ENCODE measurements at places on chromosomes 5 and 9.

DNA sequence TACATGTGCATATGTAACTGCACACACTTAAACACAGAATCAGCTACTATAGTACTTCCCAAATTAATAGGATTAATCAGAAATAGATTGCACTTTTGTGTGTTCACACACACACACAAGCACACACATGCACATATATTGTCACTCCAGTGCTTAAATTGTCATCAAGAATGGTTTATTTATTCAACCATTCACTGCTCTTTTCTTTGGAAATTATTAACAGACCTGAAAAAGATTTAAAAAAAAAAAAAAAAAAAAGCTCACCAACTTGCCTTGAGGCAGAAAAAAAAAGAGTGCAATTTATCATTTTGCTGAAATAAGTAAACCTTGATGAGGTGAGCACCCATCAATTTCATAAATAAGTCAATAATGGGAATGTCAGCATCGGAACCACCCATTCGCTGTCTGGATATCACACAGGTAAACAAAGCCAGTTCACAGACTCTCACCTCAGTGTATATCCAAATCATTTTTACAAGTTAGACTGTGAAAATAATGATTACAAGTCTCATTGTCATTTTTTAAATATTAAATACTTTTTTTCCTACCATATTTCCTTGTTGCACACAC lies 562.8 kb downstream of the BNC2 start:
- DNase-seq: no peak

GRCh38 chr5:52856564-52856963 lies 68.8 kb downstream of the ITGA1 start:
- DNase-seq: no peak

- DNase-seq: no peak
Observed at GRCh38 chr5:180105827-180106312, 34.3 kb upstream of the RNF130 start.

- DNase-seq: peak; percentile 92
Observed at GRCh38 chr9:104747565-104748358, at the start of gene NIPSNAP3A. Gene NIPSNAP3A (plus strand): TSS chr9:104747683. CDS start chr9:104747793, 110 bp downstream.

DNA sequence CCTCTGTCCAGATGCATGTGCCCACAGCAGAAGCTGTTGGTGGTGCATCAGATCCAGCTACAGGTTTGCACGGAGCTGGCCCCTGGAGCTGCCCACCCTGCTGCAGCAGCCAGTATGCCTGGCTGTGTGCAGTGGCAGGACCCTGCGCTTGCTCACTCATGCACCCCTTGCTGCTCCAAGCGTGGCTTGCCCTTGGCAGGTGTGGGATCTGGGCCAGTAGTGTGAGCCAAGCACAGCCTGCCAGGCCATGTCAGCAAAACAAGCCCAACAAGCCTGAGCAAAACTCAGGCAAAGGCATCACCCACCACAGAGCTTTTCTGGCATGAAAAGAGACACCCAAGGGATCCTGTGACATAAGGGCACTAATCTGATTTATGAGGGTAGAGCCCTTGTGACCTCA lies 18.3 kb upstream of the ECPAS start:
- DNase-seq: no peak

- DNase-seq: no peak
Observed at GRCh38 chr9:132647355-132647754, 22.4 kb downstream of the DDX31 start.

GRCh38 chr5:126106029-126106428 lies 317.2 kb upstream of the GRAMD2B start:
- DNase-seq: no peak

- DNase-seq: no peak
Observed at GRCh38 chr5:158691631-158692255, 408.0 kb downstream of the EBF1 start.

DNA sequence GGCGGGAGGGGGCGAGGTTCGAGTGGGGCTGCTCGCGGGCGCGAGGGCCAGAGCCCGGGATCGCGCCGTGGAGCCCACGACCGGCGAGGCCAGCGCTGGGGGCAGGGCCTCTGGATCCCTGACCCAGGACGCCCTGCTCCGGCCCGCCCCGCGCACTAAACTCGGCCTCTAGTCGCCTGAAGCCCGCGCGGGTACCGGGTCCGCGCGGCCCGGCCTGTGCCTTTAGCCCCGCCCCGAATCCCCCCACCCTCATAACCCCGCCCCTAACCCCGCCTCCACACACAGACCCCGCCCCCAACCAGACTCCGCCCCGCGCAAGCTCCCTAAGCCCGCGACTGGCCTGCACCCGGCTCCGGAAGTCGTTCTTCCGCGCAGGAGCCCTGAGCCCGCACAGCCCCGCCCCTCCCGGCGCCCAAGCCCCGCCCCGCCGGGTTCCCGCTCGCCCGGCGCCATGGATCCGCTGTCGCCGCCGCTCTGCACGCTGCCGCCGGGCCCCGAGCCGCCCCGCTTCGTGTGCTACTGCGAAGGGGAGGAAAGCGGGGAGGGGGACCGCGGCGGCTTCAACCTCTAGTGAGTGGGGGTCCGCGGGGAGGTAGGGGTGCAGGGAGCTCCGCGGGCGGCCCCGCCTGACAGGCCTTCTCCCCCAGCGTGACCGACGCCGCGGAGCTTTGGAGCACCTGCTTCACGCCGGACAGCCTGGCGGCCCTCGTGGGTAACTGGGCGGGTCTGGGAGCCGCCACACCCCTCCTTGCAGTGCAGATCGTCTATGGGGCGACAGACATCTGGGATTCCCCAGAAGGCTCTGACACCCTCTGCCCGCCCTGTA lies at the start of gene PAXX:
Gene PAXX, plus strand, starts transcription at position 430 of the 826 bp plus-strand sequence. Its CDS starts 22 bp downstream, at position 452.
- DNase-seq: peak; percentile 92

DNA sequence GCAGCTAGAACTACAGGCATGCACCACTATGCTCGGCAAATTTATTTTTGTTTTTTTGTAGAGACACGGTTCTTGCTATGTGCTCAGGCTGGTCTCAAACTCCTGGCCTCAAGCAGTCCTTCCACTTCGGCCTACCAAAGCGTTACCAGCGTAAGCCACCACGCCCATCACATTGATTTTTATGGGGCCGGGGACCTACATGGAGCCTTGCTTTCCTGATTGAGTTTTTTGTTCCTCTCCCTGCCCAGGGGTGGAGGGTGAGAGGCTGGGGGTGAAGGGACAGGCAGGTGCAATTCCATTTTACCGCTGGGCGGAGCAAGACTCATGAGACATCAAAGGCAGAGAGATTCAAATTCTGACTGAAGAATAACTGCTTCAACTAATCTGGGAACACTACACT lies 1.9 kb downstream of the ALDH1B1 start:
- no peak for DNase-seq

GRCh38 chr5:120872297-120872696 lies 408.2 kb downstream of the PRR16 start:
- DNase-seq: peak; percentile 72

- no peak for DNase-seq
Observed at GRCh38 chr5:55771175-55771655, 33.4 kb downstream of the DDX4 start.

DNA sequence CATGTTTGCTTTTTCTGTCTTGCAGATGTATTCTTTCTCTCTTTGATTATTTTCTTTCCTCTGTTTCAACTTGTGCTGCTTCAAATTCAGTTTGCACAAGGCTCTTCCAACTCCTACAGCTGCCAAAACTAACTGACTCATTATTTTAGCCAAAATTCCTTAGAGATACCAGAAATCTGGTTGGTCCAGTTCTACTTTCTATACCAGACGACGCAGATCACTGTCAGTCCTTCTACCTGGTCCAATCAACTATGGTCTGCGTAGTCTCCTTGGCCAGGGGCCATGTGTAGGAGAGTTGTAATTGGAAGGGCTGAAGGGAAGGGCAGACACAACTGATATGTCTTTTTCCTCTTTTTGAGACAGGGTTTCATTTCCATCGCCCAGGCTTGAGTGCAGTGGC lies 51.9 kb upstream of the JAK2 start:
- no peak for DNase-seq

GRCh38 chr9:115202181-115202580 lies 84.2 kb upstream of the TNC start:
- DNase-seq: peak; percentile 36

DNA sequence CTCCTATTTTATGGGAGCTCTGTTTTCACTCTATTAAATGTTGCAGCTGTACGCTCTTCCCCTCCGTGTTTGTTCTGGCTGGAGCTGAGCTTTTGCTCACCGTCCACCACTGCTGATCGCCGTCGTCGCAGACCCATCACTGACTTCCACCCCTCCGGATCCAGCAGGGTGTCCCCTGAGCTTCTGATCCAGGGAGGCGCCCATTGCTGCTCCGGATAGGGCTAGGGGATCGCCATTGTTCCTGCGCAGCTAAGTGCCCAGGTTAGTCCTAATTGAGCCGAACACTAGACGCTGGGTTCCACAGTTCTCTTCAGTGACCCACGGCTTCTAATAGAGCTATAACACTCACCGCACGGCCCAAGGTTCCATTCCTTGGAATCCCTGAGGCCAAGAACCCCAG lies 96.2 kb upstream of the PRDM9 start:
- no peak for DNase-seq

GRCh38 chr5:115736004-115736689 lies 80.3 kb downstream of the CDO1 start:
- DNase-seq: peak; percentile 13

DNA sequence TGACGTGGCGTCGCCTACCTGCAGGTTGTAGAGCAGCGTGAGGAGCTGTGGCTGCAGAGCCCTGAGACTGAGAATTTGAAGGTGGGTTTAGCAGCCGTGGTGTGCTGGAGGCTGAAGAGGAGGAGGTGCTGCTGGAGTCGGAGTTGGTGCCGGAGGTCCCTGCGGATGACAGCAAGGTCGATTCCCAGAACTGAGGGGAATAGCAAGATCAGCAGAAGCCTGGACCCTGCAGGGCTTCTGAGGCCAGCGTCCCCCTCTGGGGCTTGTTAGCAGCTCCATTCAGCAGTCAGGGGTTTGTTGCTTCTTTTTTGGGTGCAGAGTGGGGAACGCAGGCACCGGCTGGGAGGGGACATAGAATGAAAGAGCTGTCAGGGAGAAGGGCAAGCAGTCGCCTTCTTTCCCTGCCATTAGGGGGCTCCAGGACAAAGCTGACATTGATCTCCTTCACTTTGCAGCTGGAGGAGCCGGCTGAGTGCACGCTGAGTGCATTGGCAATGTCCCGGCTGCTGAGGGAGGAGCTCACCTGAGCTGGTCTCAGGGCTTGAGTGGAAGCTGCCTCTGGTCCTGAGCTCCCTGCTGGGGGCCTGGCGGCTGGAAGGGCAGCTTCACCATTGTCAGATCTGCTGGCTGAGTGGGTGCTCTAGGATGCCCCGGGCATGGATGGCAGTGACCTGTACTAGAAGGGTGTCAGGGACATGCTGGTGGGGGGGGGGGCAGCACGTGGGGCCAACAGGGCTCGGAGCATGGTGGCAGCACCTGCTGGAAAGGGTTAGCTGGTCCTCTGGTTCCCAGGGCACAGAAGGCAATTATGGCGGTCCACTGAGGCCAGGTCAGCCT lies 20.8 kb downstream of the OBP2B start:
- peak; percentile 49 for DNase-seq

- no peak for DNase-seq
Observed at GRCh38 chr5:14153071-14153864, 10.1 kb downstream of the TRIO start.

GRCh38 chr9:37426846-37427245 lies 4.3 kb downstream of the GRHPR start:
- DNase-seq: no peak

DNA sequence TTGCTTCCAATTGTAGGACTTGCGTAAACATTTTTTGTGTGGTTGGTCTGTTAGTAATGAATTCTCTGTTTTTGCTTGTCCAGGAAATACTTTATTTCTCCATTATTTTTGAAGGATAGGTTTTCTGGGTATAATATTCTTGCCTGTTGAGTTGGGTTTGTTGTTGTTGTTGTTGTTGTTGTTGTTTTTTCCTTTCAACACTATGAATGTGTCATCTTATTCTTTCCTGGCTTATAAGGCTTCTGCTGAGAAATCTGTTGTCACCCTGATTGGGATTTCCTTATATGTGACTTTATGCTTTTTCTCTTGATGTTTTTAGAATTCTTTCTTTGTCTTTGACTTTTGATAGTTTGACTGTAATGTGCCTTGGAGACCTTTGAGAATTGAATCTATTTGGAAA lies 39.8 kb downstream of the SLF1 start:
- DNase-seq: no peak

DNA sequence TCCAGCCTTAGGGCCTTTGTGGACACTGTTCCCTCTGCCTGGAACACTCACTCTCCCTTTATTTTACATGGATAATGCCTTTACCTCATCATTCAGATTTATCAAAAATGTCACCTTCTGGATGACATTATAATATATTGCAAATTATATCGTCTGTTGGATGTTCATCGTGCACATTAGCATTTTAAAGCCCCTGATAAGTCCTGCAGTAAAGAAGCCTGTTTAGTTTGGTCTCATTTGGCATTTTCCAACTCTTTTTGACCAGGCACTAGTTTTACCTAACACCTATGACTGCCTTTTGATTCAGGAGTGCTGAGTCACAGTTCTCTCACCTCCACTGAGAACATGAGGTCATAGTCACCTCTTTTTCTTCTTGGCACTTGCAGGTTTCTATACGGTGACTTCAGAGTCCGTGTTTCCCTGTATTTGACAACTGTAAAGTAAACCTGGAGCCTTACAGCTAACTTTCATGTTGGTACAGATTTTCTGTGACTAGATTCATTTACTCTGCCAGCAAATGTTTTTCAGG lies 57.7 kb upstream of the STC2 start:
- no peak for DNase-seq

GRCh38 chr5:170570476-170570875 lies 66.7 kb downstream of the KCNIP1 start:
- no peak for DNase-seq

DNA sequence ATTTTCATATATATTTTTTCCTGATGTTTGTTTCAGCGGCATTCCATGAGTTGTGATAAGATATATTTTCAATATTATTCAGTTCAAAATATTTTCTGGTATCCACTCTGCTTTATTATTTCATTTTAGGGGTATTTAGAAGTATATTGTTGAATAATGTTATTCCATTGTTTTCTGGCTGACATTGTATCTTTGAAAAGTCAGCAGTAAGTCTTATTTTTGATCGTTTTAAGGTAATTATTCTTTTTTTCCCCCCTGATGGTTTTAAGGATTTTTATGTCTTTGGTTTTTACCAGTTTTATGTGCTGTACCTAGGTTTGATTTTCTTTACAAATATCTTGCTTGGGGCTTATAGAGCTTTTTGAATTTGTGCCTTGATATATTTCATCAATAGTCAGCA lies 6.6 kb upstream of the GLRA1 start:
- no peak for DNase-seq

Data from lung (tissue), 17 donors.